Frontal cortex (tissue), 4 donors: ENCODE measurements at places on chromosomes 5 and 9. TPM values are rescaled to one million over a fixed set of nuclear protein-coding genes. Genes with fewer than 3 reads are reported as not detected.

The GNPDA1 gene
- 16.3 TPM for total RNA-seq

The SEC61B gene
- total RNA-seq: 40.4 TPM

The TMC1 gene
- total RNA-seq: 0.82 TPM

The TMEM171 gene
- 0.41 TPM for total RNA-seq

The DDX4 gene
- total RNA-seq: 0.82 TPM

The PCDHB12 gene
- 12.6 TPM for total RNA-seq

The INSL4 gene
- not detected for total RNA-seq

The PDE6A gene
- not detected for total RNA-seq

GRCh38 chr9:13179257-13179656 is 100.2 kb downstream of the MPDZ start:
- DNase-seq: no peak

DNA sequence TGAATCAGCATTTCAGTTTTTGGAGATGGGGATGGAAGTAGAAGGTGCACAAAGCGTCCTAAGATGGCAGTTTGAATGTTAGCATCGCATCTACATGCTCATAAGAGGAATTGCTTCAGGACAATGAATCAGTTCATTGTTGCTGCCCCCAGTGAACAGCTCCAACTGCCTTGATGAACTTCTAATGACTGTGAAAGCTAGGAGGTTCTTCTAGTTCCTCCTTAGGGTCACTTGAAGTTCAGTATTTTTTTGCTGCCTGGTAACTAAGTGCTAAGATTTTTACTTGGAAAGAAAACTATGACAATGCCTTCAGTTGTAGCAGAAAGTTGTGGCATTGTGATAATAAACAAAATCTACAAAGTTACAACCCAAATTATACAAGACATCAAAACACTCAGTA is 271.6 kb downstream of the RAB3C start:
- DNase-seq: no peak

- no peak for DNase-seq
These were observed 18.2 kb upstream of the WDR38 start for GRCh38 chr9:124835026-124835557.

GRCh38 chr9:89522959-89523285 is 25.0 kb upstream of the SEMA4D start:
- DNase-seq: no peak

- no peak for DNase-seq
These were observed 52.1 kb downstream of the CTNND2 start for GRCh38 chr5:11851965-11852716.

DNA sequence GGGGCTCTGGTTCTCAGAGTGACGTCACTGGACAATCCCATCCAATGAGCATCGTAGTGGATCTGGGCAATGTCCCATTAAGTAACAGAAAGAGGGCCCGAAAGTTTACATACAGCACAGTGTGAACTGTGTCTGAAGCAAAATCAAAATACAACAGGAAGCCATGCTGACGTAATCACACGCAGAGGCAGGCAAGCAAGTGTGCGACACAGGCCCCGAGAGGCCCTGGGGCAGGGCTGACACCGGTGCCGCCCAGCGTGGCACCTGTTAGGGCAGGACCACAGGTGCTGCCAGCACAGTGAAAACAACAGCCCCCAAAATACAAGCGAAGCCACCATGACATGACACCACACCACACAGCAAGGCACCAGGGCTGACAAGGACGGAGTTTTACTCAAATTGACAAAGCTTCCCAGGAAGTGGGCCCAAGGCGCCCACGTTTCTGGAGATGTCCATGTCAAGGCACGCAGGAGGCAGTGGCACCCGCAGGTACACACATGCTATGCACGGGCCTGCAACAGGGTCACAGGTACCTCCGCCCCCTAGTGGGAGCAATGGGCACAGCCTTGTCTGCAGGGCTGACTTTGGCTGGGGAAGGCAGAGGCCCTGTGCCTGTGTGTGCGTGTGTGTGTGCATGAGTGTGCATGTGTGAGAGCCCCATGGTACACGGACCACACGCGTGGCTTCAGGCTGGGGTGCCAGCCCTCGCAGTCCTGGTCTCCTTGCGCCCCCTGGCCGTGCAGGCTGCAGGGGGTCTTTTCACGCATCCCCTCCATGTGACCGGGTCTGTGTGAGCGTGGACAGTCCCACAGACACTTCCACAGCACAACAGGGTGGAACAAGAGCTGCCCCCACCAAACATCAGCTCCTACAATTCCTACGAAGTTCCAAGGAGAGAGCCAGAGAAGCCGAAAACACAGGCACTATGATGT is 19.6 kb downstream of the QSOX2 start:
- no peak for DNase-seq

DNA sequence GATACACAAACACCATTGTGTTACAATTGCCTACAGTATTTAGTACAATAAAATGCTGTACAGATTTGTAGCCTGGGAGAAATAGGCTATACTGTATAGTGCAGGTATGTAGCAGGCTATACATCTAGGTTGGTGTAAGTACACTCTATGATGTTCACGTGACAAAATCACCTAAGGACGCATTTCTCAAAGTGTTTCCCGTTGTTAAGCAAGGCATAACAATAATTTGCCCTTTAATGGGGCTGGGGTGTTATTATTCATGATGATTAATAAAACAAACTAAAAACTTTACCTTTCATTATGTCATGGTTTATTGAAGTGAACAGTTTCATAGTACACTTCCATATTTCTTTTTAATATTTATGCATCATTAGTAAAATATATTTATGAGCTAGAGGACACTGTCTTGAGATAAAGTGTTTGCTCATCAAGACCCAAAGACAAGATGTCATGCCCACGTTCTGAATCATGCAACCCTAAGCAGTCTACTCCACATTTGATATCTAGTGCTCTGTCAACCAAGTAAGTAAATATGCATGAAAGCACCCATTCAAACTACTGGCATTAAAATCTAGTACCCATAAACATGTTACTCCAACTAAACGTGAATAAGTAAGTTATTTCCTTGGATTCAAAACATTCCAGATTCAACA is 220.5 kb downstream of the NR2F1-AS1 start:
- DNase-seq: no peak

GRCh38 chr5:178320281-178320855 is 87.8 kb upstream of the PHYKPL start:
- no peak for DNase-seq

- DNase-seq: no peak
These were observed 26.8 kb upstream of the IER5L start for GRCh38 chr9:129204840-129205239.

DNA sequence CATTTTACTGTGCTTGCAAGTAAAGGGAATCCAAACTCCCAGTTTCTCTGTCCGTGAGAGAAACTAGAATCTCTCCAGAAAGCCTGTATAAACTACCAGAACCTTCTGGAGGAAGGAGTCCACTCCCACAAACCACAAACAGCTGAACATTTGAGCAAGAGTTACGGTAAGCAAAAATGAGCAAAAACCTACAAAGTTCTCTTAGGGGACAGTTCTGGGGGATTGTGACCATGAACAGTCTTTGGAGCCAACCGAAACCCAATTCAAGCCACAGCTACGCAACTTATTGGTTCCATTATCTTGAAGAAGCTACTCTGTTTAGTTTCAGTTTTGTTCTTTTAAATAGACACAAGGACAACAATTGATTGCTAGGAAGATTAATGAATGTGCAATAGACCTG is 330.6 kb downstream of the ASTN2 start:
- DNase-seq: no peak

GRCh38 chr9:128420651-128421481 is at the start of gene CERCAM:
Gene CERCAM (plus strand): TSS chr9:128420857. CDS start chr9:128420878, 21 bp downstream.
- peak; percentile 83 for DNase-seq
